ENCODE measurements at places on chromosomes 5 and 9.

GRCh38 chr9:124595743-124596142 lies 88.5 kb upstream of the NR5A1 start:
- no peak for DNase-seq

DNA sequence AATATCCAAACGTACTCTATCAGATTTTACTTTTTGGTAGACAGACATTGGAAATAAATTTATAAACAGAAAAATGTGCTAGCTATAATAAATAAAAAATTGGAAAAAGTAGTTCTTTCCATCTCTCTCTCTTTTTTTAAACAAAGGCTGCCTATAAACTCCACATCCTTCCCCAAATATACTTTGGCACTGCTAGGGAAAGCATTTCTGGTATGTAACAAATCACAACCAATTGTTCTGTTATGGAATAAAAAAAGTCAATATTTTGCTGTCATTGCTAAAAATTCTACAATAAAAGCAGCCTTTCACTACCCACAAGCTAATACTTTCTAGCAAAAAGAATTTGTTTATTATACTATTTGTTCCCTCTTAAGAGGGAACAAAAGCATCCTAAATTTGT lies 169.2 kb upstream of the TARS1 start:
- DNase-seq = no peak

GRCh38 chr5:53473633-53474032 lies 6.8 kb upstream of the FST start:
- DNase-seq = no peak

DNA sequence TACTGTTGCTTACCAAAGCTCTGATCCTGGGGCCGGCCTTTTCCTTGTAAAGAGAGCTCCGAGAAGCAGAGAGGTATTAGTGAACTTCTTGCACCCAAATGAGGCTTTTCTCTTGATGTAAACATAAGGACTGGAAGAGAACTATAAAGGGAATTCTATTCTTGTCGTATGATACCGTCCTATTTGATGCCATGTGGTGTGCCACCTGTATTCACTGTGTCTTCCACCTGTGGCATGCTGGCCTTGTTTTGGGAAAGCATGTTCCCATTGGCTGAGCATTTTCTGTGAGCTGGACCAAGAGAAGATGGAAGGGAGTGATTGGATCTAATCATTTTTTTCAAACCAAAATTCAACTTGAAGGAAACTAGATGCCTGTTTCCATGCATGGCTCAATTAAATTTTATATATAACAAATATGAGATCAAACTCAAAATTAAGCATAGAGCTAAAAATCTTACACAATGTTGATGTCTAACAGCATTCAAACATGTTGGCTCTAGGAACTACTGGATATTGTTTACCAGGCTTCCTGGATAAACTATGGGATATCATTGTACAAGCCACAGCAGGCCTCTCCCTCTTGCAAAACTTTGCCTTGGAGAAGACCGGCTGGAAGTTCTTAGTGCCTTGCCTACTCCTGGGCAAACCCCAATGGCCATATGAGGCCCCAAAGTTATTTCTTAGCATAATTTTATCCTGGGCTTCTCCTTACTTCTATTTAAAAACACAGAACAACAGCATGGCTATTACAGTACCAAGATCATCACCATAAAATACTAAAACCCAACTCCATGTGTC lies 115.3 kb downstream of the TSSK1B start:
- DNase-seq = no peak

DNA sequence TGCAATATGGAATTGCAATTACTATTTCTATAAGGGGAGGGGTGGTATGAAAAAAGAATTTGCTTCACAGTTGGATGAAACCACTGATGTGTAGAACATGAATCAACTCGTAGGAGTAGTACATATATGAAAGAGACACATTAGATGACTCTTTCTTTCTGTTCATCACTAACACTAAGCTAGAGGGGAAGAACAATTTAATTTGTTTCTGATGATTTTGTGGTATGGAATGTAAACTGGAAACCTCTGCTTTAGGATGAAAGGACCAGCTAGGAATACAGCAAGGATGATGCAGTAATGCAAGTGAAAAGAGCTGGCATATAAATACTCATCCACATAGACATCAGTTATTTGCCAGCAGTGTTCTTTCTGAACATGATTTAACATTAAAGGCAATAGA lies 113.4 kb downstream of the PAPPA start:
- DNase-seq = no peak

Data from GM23338 (cell line).